ENCODE measurements at places on chromosomes 11 and 22.

DNA sequence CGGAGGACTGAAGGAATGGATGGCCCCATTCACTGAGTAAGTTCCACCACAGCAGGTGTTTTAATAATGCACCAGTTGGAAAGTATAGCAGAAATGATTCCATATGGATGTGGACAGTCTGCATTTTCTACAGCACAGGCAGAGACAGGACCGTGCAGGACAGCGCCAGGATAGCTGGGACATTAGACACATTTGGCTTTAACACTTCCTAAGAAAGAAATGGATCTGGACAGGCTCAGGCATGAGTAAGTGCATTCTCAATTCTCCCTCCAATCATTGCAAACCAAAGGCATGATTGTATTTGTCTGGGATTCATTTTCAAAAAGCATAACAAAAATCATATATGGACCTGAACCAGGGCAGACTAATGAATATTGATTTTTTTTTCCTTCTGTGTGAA lies 233.0 kb upstream of the POU2AF2 start:
- no peak for DNase-seq

DNA sequence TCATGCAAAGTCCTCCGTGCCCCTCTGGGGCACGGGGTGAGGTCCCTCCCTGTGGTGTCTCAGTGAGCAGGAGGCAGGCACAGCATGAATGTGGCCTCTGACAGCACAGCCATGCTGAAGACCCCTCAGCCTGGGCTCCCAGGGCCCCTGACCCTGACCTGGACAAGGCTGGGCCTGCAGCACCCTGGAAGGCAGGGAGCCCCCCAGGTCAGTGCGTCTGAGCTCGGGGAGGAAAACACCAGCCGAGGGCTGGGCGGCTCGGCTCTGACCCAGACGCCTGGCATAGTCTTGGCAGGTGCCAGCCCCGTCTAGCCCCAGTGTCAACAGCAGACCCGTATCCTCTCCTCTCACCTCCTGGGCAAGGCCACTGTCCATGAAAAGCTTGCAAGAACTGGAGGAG lies 1276.6 kb downstream of the BRD1 start:
- no peak for DNase-seq

- DNase-seq: no peak
Measured at GRCh38 chr11:84608837-84609196, 1018.3 kb downstream of the DLG2 start.

- no peak for DNase-seq
Measured at GRCh38 chr11:111077530-111078322, 167.8 kb upstream of the POU2AF2 start.

DNA sequence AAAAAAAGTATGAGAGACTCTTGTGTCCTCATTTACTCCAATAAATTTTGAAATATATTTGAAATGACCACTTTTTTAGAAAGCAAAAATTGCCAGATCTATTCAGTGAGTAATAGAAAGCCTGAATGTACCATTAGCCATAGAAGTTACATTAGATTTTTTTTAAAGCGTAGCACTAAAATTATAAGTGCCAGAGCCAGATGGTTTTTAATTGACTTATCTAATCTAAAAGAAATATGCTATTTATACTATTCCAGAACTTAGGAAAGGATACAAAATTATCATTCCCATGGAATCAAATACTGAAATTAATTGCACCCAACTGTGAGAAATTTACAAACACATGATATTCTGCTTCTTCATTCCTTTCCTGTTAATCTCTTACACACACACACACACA lies 64.4 kb upstream of the SLC17A6 start:
- no peak for DNase-seq

GRCh38 chr22:46336119-46337078 lies 885 bp downstream of the TRMU start:
- DNase-seq: no peak

- DNase-seq: no peak
Measured at GRCh38 chr11:47508240-47508957, 44.5 kb downstream of the CELF1 start.

DNA sequence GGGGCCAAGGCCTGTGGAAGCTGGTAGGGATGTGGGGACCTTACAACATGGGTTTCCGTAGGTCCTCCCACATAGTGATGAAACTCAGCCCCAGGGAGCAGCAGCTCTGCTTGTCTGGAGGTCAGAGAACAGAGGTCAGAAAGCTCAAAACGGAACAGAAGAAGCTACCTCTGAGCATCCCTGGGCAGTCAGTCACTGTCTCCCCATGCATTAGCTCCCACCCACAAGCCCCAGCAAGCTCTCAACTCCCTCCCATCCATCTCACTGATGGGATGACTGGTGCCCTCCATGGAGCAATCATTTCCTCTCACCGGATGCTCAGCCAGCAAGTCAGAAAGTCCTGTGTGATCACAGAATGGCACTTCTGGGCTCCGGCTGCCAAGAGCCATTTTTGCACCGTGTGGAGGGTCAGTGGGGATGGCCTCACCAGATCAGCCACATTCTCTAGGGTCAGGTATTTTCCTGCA lies 1.9 kb downstream of the TPP1 start:
- DNase-seq: no peak

DNA sequence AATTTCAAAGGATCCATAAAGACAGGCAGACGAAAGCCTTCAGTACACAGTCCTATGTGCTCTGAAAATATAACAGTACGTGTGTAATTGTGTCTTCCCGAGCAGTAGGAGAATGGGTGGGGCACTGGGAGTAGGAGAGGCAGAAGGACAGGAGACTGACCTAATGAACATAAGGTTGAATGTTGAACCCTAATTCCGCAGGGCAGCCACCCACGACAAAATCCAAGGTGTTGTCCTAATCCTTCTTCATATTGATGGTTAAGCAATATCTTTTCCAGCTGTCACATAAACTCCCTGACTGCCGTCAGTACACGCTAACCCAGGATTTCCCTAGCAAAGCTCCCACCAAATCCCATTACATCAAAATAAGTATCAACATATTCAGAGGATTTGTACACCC lies 34.5 kb downstream of the SPATA19 start:
- DNase-seq: no peak

GRCh38 chr11:69573761-69574607 lies 67.0 kb upstream of the CCND1 start:
- no peak for DNase-seq

- DNase-seq: no peak
Measured at GRCh38 chr11:101866619-101867491, 48.0 kb upstream of the CEP126 start.

GRCh38 chr11:100329352-100329751 lies 357.7 kb upstream of the ARHGAP42 start:
- no peak for DNase-seq
